ENCODE measurements at places on chromosomes 2 and 18. TPM values are rescaled to one million over a fixed set of nuclear protein-coding genes. Genes with fewer than 3 reads are reported as not detected.

- no peaks in the 10 kb centered on the region for H3K27me3 ChIP-seq
- DNase-seq, result no peak
- no peaks in the 10 kb centered on the region for H3K36me3 ChIP-seq
- no peaks in the 10 kb centered on the region for H3K4me1 ChIP-seq
- no peak overlapping the region for H3K4me3 ChIP-seq
Measured at GRCh38 chr2:238408615-238409340, 17.9 kb upstream of the ASB1 start.

- no peak overlapping the region for H3K4me3 ChIP-seq
- H3K36me3 ChIP-seq, result no peaks in the 10 kb centered on the region
- H3K4me1 ChIP-seq, result peaks cover 2% of the 10 kb centered on the region
- H3K27ac ChIP-seq, result no peak overlapping the region
- peaks cover 4% of the 10 kb centered on the region for H3K27me3 ChIP-seq
Measured at GRCh38 chr2:44291281-44292248, 16.3 kb downstream of the SLC3A1 start.

- H3K4me3 ChIP-seq, result no peak overlapping the region
- no peaks in the 10 kb centered on the region for H3K27me3 ChIP-seq
- no peak for DNase-seq
- H3K36me3 ChIP-seq, result no peaks in the 10 kb centered on the region
Measured at GRCh38 chr2:49261781-49262180, 107.5 kb upstream of the FSHR start.

DNA sequence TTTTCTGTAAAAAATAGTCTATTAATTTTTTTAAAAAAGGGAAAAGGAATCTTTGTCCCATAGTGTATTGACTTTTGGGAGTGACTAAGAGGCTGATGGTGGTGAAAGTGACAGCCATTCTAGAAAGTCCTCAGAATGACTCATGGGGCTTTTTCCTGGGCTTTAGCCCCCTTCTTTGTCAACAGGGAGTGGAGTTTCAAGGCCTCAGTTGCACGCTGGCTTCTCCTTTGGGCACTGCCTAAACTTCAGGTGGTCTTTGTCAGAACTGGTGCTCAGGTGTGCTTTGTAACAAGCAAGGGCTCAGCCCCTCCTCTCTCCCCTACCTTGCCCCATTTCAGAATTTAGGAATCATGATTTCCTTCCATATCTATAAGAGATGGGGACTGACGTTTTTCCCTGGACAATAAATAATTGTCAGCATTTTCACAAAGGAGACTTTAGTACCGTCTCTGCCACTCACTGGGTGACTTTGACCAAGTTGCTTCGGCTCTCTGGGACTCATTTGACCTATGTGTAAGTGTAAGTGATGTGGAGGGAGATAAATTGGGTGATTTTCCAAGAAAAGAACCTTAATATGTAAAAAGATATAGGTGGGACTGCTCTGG, 61.2 kb upstream of the IGFBP2 start:
- no peaks in the 10 kb centered on the region for H3K36me3 ChIP-seq
- H3K4me3 ChIP-seq, result no peak overlapping the region

TNFRSF11A gene
- polyA plus RNA-seq, result not detected

DNA sequence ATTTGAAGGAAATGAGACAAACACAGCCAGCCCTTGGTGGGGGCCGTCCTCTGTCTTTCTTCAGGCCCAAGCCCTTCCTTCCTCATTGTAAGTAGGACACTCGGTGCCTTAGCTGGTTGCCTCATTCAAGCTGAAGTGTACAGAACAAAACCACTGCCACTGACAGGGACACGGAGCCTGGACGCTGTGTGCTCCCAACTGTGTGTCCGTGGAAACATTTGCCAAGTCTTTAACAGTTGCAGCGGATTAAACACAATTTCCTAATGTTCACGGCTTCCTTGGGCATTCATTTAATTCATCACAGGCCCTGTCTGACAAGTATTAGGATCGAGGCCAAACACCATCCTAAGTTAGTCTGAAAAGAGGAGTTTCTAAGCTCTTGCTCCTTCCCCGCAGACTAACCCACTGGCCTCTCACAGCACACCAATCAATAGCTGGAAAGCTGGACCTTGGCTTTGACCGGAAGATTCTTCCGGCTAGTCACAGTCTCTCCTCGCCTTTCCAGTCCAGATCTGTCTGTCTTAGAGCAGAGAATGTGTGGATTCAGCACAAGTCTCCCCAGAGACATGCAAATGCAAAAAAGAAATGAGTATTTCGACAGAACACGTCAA, 68.7 kb upstream of the ACSL3 start:
- no peaks in the 10 kb centered on the region for H3K36me3 ChIP-seq
- H3K4me3 ChIP-seq, result no peak overlapping the region
- no peak for DNase-seq
- H3K27ac ChIP-seq, result no peak overlapping the region
- peaks cover 15% of the 10 kb centered on the region for H3K4me1 ChIP-seq

DNA sequence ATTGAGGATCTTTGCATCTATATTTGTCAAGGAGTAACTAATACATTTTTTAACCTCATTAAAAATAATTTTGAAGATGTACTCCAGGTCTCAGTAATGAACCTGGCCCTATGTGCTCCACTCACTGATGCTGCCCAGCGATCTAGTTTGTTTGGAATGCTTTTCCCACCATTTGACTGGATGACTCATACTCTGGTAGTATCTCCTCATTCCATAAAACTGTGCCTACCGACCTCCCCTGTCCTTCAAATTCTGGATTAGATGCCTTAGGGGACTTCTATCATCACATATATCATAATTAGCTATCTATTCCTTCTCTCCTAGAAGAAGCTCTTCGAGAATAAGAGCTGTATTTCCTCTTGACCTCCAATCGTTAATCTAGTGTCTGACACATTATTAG, 83.8 kb downstream of the FAM117B start:
- peak overlapping the region; percentile 67 for H3K27ac ChIP-seq

DNA sequence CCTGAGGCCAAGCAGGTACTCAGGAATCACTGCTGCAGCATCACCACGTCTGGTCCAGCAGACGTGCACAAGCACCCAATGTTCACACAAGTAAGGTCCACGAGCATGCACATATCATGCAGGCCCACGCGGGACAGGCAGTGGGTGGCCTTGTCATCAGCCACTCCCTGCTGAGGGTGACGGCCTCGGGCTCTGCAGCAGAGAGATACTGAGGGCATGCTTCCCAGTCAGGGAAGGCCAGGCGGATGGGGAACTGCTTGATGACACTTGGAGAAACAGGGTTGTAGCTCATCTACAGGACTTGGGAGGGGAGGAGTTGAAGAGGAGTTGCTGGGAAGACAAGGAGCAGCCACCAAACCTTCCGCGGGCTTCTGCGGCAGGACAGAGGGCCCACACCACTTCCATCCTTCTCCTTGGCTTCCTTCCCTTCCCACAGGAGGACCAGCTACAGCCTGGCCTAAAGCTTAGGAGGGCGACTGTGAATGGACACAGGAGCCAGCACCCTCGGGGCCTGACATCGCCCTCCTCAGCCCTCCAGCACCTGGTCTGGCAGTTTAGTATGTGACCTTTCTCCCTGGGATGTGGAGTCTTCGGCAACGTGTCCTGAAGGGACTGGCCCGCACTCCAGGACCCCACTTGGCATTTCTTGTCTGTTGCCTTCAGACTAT, 15.2 kb downstream of the MFSD2B start:
- H3K36me3 ChIP-seq, result peaks cover 15% of the 10 kb centered on the region
- H3K27ac ChIP-seq, result no peak overlapping the region
- no peaks in the 10 kb centered on the region for H3K27me3 ChIP-seq
- no peak for DNase-seq

SEPTIN10 gene
- polyA plus RNA-seq, result 0.84 TPM

TUBA3E gene
- not detected for polyA plus RNA-seq

GRCh38 chr2:146615778-146616177, 1229.1 kb upstream of the ACVR2A start:
- H3K36me3 ChIP-seq, result no peaks in the 10 kb centered on the region
- no peak overlapping the region for H3K4me3 ChIP-seq
- H3K27ac ChIP-seq, result no peak overlapping the region
- DNase-seq, result no peak
- no peaks in the 10 kb centered on the region for H3K27me3 ChIP-seq
- no peaks in the 10 kb centered on the region for H3K4me1 ChIP-seq

GRCh38 chr2:127326289-127326945, 32.5 kb upstream of the ERCC3 start:
- no peak overlapping the region for H3K4me3 ChIP-seq
- H3K4me1 ChIP-seq, result no peaks in the 10 kb centered on the region
- H3K27me3 ChIP-seq, result no peaks in the 10 kb centered on the region
- DNase-seq, result no peak
- H3K36me3 ChIP-seq, result peaks cover 24% of the 10 kb centered on the region
- no peak overlapping the region for H3K27ac ChIP-seq

GRCh38 chr18:78912336-78912735, 67.3 kb upstream of the SALL3 start:
- no peaks in the 10 kb centered on the region for H3K4me1 ChIP-seq
- no peaks in the 10 kb centered on the region for H3K36me3 ChIP-seq
- no peak overlapping the region for H3K27ac ChIP-seq
- no peak for DNase-seq
- no peak overlapping the region for H3K4me3 ChIP-seq

GRCh38 chr2:90069290-90069894, 1377.9 kb downstream of the RPIA start:
- no peak for DNase-seq
- H3K4me3 ChIP-seq, result no peak overlapping the region
- H3K27me3 ChIP-seq, result peaks cover 11% of the 10 kb centered on the region
- no peaks in the 10 kb centered on the region for H3K4me1 ChIP-seq
- H3K36me3 ChIP-seq, result no peaks in the 10 kb centered on the region
- H3K27ac ChIP-seq, result no peak overlapping the region

DNA sequence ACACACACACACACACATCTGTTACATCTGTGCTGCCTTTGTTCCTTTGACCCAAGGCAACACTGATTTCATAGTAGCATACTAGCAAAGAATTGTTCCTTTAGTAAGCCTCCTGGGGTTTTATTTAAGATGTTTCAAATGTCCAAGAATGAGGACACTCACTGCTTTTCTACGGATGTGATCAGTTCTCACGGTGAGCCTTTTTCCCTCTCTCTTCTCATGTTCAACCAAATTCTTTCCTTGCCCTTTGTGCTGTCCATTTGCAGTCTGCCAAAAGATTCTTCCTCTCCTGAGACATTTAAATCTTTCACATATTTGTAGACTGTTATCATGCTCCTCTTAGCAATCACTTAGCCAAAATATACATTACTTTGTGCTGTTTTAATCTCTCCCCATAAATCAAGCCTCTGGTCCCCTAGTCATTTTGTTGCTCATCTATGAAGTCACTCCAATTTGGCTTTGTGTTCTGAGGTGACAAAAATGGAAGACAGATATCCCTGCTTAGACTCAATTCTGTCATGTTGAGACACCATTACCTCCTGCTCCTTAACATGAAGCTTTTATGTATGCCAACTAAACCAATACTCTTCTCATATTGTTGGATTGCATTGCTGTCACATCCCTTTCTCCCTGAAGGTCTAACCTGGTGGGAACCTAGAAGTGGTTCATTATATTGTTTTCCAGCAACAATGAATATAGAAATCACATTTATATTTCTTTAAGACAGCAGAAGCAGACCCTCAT, 1605.3 kb upstream of the ACVR2A start:
- H3K36me3 ChIP-seq, result no peaks in the 10 kb centered on the region
- DNase-seq, result no peak
- H3K4me1 ChIP-seq, result no peaks in the 10 kb centered on the region
- H3K27ac ChIP-seq, result no peak overlapping the region
- no peak overlapping the region for H3K4me3 ChIP-seq

ANKRD30BL gene
- 0.40 TPM for polyA plus RNA-seq

KLHL29 gene
- 0.08 TPM for polyA plus RNA-seq

- H3K4me1 ChIP-seq, result peaks cover 5% of the 10 kb centered on the region
- no peak overlapping the region for H3K4me3 ChIP-seq
- peaks cover 55% of the 10 kb centered on the region for H3K36me3 ChIP-seq
Measured at GRCh38 chr2:8797682-8798081, 39.7 kb downstream of the KIDINS220 start.

DNA sequence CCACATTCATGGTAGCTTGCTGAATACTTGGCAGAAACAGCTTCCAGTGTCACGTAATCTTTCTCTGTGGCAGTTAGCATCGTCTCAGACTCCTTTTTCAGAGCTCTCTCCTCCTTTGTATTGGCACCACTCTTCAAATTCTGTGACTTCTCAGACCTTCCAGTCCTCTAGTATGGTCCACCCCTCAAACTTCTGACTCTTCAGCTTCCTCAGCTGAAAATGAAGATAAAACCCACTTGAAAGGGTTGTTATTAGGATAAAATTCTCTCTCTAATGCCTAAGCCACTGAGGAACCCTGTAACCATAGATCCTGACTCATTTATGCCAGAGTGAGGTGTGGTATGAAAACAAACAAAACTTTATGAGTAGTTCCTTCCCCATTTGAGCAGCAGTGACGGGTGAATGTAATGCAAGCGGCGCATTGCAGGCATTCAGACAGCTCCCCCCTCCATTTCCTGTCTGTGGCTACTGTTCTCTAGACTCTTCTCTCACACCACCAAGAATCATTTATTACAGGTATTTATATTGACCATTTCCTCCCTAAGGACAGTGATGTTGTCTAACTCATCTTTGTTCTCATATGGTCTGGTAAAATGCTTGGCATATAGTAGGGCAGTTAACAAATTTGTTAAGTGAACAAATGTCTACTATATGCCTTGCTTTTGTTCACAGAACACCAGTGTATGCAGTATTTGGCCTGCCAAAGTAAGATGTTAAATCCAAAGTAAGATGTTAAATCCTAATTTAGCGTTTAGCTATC, 35.3 kb downstream of the GALNT1 start:
- H3K36me3 ChIP-seq, result no peaks in the 10 kb centered on the region
- H3K4me3 ChIP-seq, result no peak overlapping the region
- DNase-seq, result peak; percentile 79
- peaks cover 29% of the 10 kb centered on the region for H3K4me1 ChIP-seq
- H3K27ac ChIP-seq, result no peak overlapping the region

GRCh38 chr2:120859814-120860578, 124.3 kb downstream of the GLI2 start:
- no peak for DNase-seq
- H3K4me3 ChIP-seq, result no peak overlapping the region
- no peaks in the 10 kb centered on the region for H3K4me1 ChIP-seq
- peaks cover 7% of the 10 kb centered on the region for H3K27me3 ChIP-seq
- H3K27ac ChIP-seq, result no peak overlapping the region

DNA sequence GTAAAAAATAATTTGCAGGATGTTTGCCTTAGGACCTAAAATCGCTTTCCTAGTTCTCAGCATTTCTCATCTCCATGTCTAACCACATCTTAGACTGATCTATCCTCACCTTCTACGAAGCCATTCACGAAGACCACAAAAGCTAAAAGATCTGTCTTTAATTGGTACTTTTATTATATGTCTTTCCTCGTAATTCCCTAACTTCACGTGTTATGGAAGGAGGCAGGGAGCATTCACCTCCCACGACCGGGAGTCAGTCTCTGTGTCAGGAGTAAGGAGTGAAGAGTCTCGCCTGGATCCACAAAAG, 1.6 kb downstream of the DLGAP1 start:
- no peak overlapping the region for H3K4me3 ChIP-seq
- DNase-seq, result no peak
- H3K27me3 ChIP-seq, result peaks cover 38% of the 10 kb centered on the region
- H3K27ac ChIP-seq, result no peak overlapping the region

UGT1A9 gene
- polyA plus RNA-seq, result not detected

CBLN2 gene
- not detected for polyA plus RNA-seq
